ENCODE measurements at places on chromosomes 7 and 10.

DNA sequence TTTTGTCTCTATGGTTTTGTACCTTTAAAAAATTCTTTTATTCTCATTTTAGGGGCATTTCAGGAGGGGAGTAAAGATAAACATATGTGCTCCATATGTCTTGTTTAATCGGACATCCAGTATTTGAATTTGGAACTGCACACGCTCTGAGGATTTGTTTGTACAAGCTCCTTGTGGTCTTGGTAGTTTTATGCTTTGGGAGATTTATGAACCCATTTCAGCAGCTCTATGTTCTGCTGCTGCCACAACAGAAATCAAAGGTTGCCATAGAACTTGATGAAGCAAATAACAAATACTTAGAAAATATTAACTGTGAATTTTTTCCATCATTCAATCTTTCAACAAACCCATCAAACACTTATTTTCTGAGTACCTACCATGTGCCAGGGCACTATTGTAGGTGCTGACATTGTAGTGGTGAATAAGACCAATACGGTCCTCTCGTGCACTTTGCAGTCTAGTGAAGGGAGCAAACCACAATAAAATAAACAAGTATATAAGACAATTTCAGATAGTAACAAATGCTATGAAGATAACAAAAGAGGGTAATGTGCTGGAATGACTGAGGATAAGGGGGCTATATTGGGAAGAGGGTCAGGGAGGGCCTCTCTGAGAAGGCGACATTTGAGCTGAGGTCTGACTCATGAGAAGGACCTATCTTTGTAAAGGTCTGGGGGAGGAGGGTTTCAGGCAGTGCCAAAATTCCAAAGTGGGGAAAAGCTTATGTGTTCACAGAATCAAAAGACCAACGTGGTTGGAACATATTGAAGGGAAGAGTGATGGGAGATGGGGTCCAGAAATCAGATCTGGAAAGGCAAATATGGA lies 30.4 kb downstream of the MYPN start:
- DNase-seq: no peak

GRCh38 chr10:74400186-74400585 lies 249.2 kb downstream of the ADK start:
- no peak for DNase-seq

DNA sequence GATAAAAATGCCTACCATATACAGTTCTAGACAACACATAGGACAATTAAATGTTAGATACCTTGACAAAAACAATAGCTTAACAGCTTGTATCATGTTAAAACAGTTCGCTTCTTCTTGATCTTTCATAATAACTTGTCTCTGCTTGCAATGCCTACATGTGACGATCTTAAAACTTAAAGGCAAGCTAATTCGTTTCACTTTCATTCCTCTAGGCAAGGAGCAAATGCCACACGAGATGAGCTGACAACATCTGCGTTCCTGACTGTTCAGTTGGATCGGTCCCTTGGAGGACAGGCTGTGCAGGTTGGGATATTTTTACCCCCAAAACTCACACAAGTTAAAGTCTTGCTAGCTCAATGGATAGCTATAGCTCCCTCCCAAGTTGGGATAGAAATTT lies 51.6 kb upstream of the ARL4A start:
- no peak for DNase-seq

- no peak for DNase-seq
These were observed 668 bp downstream of the GPR37 start for GRCh38 chr7:124764847-124765400.

DNA sequence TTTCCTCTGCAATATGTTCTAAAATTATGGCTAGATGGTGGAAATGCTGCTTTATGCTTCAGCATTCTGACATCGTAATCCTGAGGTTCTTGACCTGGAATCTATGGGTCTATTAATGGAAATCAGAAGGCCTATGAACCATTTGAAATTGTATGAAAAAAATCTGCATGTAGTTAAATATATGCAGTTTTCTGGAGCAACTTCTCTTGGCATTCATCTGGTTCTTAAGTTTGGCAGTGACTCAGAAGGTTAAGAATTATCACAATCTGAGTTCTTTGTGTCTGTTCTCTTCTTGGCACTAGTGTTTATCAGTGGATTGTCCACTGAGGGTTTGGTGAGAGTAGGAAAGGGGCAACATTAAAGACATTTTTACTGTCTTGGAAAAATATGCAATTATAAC lies 71.1 kb upstream of the FZD1 start:
- DNase-seq: no peak

- DNase-seq: no peak
These were observed 209.8 kb upstream of the SEMA3D start for GRCh38 chr7:85396676-85397075.

DNA sequence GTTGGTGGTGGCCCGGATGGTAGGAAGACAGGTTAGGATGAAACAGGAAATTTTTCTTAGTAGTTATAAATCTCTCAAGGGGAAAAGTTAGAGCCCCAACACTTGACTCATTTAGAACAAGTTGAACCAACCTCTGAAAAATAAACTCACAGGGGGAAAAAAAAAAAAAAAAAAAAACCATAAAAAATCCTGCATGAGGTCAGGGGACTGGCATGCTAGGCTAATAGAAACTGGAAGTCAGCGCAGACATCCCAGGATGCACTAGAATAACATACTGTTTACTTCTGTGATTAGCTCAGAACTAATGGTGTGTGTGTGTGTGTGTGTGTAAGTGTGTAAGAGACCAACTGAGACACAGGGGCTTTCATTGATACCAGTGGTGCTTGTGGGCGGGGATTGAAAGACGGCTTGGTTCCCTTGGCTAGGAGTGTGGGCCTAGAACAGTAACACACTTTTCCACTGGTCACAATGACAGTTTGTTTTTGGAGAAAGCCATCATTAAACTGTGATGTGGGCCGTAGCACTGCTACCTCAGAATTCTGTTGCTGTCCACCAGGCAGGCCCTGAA lies 491.6 kb upstream of the GALNT17 start:
- no peak for DNase-seq

GRCh38 chr10:117463545-117463920 lies 79.0 kb upstream of the EMX2 start:
- DNase-seq: no peak

- DNase-seq: no peak
These were observed 546.2 kb downstream of the SORCS3 start for GRCh38 chr10:105187243-105187642.

GRCh38 chr10:24981161-24981710 lies 28.8 kb upstream of the PRTFDC1 start:
- no peak for DNase-seq

DNA sequence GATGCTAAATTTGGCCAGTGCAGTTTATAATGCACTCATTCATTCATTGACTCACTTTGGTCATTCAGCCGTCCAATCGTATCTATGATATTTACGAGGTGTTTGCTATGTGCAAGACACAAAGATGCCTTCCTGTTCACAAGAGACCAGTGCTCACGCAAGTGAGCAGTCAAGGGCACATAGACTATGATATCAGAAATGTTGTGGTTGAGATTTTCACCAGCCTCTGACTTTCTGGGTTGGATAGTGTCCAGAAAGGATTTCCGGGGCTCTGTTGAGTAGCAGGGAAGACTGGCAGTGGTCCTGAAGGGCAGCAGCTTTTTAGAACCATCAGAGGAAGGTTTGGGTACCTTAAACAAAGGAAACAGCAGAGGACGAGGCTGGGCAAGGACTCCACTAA lies 191.8 kb downstream of the GALNT17 start:
- DNase-seq: no peak

GRCh38 chr10:8581521-8582225 lies 527.2 kb downstream of the GATA3 start:
- DNase-seq: no peak

DNA sequence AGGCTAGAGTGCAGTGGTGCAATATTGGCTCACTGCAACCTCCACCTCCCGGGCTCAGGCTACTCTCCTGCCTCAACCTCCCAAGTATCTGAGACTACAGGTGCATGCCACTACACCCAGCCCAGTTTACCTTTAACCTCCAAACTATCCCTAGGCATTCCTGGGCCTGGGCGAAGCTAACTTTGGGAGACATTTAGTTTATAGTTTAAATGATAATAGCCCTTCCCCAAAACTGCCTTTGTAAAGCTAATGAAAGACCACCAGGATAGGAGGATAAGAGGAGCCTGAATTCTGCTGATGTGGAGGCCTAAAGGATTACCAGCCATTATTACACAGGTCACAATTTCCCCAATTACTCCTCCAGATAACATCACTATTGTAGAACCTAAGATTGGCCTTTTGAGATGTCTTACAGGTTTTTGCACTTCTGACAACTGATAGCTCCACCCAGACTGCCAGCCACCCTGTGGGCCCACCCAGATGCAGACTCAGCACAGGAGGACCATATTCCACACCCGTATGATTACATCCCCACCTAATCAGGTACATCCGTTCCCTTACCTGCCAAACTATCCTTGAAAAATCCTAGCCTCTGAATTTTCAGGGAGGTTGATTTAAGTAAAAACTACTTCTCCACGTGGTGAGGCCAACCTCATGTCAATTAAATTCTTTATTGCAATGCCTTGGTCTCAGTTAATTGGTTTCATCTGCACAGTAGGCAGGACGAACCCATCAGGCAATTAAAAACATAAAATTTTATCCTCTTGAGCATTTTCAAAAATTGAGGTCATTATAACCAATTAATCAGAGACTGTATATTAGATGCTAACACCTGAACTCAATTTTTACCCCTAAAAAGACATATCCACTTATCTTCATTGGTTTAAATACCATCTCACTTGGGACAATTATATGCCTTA lies 62.3 kb upstream of the TMEM254 start:
- no peak for DNase-seq

- DNase-seq: no peak
These were observed 183.0 kb upstream of the KCND2 start for GRCh38 chr7:120089968-120090367.

GRCh38 chr7:121376979-121377378 lies 19.1 kb downstream of the FAM3C start:
- DNase-seq: no peak

DNA sequence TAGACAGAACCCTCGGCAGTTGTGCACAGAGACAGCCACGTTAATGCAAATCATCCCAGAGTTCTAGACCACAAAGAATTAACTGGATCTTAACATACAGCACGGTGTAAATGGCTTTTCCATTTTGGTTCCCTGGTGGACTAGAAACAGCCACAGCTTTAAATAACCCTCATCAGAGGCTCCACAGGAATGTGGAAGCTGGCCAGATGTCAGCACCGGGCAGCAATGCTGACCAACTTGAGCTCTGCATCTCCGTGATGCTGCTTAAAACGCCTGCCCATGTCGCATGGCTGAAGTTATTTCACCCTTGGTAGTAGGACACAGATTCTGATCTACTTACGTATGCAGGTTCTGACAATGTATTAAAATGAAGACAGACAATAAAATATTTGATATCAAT lies 24.5 kb downstream of the RSU1 start:
- no peak for DNase-seq

DNA sequence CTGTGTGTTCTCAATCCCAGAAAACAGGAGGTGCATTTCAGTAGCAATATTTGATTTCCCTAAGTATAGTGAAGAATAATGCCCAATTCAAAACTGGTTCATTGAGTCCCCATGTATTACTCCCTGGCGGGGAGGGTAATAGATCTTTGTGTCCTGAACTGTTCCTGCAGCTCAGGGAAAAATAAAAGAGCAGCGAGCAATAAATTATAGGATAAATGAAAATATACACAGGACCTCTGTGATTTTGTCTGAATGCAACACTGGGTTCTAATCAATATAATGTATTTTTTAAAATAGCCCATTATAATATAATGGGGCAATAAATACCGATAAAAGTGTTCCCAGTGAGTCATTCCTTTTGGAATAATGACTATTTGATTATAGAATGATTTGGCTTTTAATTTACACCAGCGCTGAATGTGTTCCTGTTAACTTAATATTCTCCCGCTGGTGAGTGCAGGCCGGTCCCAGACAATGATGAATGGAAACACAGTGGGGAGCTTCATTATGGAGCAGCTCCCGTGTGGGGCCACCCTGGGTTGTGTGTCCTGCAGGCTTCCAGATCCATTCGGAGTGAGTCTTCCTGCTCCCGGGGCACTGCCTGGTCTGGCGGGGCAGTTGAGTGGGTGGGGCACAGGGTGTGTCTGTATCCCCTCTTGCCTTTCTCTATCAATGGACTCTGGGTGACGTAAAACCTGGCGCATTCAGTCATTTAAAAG lies 263.1 kb downstream of the ACTR3B start:
- DNase-seq: no peak

GRCh38 chr10:24150853-24151252 lies 58.1 kb upstream of the KIAA1217 start:
- no peak for DNase-seq

DNA sequence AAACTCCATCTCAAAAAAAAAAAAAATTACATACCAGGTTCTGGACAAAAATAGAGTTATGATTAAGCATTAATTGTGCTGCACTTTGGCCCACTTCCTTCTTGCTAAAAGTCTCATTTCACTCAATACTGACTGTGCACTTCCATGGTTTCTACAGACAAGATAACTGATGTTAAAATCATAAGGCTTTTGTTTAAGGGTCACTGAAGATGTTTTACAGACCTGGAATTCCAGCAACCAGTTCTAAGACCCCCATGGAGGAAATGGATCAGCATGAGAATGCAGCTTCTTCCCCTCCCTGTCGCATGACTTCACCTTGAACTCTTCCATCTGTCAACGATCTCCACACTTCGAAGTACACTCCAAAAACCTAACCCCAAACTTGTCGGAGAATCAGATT lies 1191.8 kb upstream of the AUTS2 start:
- DNase-seq: no peak

- DNase-seq: no peak
These were observed 731.5 kb upstream of the C7orf33 start for GRCh38 chr7:147859033-147859432.

GRCh38 chr7:113015034-113015645 lies 71.5 kb downstream of the GPR85 start:
- no peak for DNase-seq

- DNase-seq: no peak
These were observed 116.8 kb downstream of the CYTH3 start for GRCh38 chr7:6155596-6155995.

- DNase-seq: no peak
These were observed 36.1 kb downstream of the NUDCD3 start for GRCh38 chr7:44454348-44454747.

DNA sequence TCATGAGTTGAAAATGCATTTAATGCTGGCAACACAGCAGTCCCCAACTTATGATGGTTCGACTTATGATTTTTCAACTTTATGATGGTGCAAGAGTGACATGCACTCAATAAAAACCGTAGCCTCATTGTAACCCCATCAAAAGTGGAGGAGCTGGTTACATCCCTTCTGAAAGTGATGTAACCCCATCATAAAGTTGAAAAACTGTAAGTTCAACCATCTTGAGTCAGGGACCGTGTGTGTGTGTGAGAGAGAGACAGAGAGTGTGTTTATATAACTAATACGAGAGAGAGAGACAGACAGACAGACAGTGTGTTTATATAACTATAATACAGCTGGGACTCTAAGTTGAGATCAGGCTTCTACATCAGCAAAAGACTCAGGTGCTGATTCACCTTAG lies 21.0 kb downstream of the ANXA11 start:
- DNase-seq: no peak
